ENCODE measurements at places on chromosomes 1 and 21. TPM values are rescaled to one million over a fixed set of nuclear protein-coding genes. Genes with fewer than 3 reads are reported as not detected.

DNA sequence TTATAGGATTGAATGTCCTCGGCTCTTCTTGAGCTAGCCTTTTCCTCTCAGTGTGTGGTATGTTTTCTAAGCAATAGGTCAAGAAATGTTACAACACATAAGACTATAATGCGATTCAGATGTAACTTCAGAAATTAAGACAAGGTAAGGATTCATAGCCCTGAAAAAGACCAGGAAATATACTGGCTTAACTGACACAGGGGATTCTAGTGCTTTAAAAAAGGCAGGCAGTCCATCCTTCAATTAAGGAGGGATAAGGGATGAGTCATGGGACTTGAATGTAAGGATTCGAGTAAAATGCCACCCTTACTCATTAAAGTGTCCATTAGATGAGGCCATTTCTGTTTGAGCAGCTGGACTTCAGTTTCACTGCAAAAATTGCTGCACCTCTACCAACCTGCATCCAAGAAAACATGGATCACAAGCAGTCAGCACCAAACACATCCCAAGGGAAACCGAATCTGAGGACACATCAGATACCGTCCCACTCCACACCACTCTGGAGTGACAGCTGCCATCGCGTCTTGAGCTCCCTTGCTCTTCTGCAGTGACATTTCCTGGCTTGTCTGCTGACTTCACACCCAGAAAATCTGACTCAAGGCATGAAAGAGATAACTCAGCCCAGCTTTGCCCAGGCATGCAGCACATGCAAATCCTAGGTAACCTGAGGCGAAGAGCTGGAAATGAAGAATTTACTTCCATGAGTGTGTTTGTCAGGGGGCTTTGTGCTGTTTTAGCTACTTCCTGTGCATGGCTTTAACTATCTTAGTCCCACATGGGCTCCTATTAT, 37.8 kb downstream of the NGF start:
- DNase-seq: no peak

The CD84 gene
- total RNA-seq: 0.63 TPM

GRCh38 chr1:157156058-157156541, 17.9 kb upstream of the ETV3 start:
- no peak for DNase-seq

DNA sequence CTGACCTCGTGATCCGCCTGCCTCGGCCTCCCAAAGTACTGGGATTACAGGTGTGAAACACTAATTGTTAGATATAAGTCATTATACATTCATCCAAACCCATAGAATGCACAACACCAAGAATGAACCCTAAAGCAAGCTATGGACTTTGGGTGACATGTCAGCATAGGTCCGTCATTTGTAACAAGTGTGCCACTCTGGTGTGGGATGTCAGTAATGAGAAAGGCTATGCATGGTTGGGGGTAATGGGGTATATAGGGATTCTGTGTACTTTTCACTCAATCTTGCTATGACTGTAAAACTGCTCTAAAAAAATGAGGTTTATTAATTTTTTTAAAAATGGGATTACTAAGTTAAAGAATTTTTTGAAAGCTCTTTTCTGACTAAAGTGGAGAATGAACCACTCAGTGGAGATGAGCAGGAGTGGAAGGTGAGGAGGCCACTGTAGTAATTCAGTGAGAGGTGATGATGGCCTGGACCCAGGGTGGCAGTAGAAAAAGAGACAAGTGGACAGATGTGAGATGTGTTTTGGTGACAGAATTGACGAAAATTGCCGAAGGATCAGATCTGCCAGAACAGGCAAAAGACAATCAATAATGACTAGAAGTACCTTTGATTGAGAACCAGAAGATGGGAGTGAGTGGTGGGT, 21.3 kb upstream of the S1PR1 start:
- no peak for DNase-seq

The PERM1 gene
- 0.20 TPM for total RNA-seq

GRCh38 chr1:15272782-15273127, 25.7 kb downstream of the FHAD1 start:
- no peak for DNase-seq

- DNase-seq: no peak
Observed at GRCh38 chr1:84735483-84735882, 45.2 kb upstream of the SSX2IP start.

- peak; percentile 47 for DNase-seq
Observed at GRCh38 chr21:39555911-39556590, 56.7 kb upstream of the B3GALT5 start.

DNA sequence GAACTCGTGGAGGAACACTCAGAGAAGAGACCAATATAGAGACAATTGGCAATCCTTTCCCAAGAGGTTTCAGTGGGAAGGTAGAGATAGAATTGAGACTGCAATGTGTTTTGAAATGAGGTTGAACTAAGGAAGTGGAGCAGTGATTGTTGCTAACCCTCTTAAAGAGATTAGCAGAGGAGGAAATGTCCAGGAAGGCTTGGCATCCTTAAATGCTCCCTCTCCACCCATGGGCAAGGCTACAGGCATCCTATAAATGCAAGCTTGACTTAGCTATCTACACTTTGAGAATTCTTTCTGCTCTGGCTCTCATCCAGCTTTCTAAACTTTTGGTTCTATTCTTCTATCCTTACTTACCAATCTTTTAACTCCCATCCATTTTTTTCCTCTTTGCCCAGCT, 30.3 kb upstream of the XPR1 start:
- DNase-seq: no peak

DNA sequence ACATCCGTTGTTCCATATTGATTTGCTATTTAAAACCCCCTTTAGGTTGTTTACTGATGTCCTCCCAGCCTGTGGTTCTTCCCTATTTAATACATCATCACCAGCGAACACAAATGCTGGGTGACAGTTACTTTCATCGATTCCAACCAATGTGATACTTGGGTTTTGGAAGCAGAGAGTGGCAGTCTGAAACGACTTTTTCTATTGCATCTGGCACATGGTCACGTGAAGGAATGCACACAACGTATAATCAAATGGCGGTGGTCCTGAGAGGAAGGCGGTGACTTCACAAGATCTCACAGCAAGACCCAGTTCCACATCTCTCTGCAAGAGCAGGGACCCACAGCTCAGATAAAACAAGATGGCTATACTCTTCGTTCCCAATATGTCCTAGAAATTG, 213.9 kb downstream of the DSCAM start:
- no peak for DNase-seq

- no peak for DNase-seq
Observed at GRCh38 chr1:25428475-25429166, 2.1 kb upstream of the MACO1 start.

- DNase-seq: no peak
Observed at GRCh38 chr21:43280949-43281633, 112.3 kb downstream of the CRYAA start.

The OXCT2 gene
- 1.5 TPM for total RNA-seq

The LCE3D gene
- total RNA-seq: not detected

DNA sequence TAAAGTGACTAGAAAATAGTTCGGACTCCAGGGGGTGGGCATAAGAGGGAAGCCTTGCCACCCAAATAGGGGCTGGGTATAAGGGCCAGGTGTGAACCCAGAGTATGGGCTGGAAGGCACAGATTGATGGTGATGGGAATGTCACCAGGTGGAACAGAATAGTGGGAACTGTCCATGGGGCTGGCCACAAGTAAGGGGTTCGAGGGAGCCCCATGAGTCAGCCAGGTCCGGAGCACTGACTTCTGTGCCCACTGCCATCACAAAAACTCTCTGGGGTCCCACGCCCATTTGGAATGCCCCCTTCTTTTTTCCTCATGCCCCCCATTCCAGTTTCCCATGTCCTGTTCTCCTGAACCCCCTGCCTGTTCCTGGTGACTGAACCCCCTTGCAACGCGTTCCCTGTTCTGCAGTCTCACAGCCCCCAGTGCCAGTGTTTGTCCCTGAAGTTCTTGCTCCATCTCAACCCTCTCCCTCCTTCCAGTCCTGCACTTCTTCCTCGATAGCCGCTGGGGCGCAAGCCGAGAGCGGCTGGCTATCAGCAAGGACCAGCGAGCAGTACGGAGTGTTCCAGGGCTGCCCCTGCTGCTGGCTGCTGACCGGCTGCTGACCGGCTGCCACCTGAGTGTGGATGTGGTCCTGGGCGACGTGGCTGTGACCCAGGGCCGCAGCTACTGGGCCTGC, 7.9 kb downstream of the TRIM46 start:
- DNase-seq: no peak

DNA sequence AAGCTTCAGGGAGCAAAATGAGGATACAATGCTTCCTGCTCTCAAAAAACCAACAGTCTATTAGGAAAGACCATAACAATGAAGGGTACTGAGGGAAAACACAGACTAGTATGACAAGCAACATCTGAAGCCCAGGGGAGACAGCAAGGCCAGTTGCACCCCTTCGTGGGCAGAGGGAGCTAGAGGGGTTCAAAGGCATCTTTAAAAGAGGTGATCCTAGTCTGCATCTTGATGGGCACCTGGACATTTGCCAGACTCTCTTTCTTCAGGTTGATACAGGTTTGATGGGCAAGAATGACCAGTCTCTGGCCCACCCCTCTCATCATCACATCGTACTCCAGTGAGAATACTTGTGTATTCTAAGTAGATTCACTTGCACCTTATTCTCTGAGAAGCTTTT, 177.7 kb downstream of the VAV3 start:
- no peak for DNase-seq

The LMX1A gene
- not detected for total RNA-seq

The MANEAL gene
- total RNA-seq: 23.2 TPM

DNA sequence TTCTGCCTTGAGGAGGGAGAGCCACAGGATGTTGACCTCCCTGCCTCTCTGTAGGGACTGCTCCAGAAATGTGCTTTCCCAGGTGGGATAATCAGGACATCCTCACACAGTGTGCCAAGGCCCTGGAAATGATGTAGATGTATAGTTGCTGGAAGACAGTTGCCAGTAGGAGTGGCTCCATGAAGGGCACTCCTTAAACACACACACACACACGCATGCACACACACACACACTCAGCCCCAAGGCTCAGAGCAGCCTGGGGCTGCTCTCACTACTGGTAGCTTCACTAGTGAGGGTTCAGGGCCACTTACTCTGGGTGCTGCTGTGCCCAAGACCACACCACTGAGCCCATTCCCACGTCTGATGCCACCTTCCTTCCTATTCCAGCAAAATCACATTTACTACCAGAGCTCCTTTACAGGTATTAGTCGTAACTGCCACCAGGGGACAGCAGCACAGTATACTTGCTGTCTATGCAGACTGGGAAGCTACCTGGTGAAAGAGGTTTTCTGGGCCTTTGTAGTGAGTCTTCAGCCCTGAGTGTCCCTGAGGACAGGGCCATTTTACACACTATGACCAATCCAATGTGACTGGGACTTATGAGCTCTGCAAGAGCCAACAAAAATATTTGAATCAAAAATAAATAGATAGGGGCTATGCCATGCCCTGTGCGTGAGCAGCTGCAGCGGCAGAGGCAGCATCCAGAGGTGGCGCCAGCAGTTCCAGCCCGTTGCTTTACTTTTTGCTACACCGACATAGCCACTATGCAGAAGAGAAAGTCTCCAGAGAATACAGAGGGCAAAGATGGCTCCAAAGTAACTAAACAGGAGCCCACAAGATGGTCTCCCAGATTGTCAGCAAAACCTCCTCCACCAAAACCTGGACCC, 15.0 kb downstream of the CRNN start:
- no peak for DNase-seq

GRCh38 chr1:234697015-234697414, 87.0 kb upstream of the IRF2BP2 start:
- no peak for DNase-seq

- DNase-seq: no peak
Observed at GRCh38 chr1:68228851-68229250, 3.5 kb downstream of the WLS start.

GRCh38 chr1:58396150-58396549, 150.4 kb downstream of the OMA1 start:
- no peak for DNase-seq

GRCh38 chr1:5552787-5553484, 439.3 kb downstream of the NPHP4 start:
- DNase-seq: no peak

GRCh38 chr1:43763497-43763973, 56.2 kb downstream of the ST3GAL3 start:
- DNase-seq: peak; percentile 72

DNA sequence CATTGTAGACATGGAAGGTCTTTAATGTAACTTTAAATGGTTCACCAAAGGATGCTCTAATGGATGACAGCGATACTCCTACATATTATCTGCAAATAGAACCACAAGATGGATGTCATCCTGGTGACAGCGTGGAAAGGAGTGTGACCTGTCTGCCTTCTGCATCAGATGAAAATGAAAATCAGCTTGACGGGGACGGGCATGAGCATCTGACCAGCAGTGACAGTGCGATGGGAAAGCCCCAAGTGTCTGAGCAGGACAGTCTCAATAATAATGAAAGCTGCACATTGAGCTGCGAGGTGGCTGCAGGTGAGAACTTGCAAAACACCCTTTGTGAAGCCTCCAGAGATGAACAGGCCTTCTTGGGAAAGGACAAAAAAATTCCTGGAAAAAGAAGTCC, 25.2 kb downstream of the CNST start:
- DNase-seq: no peak

GRCh38 chr1:233549917-233550316, 64.0 kb upstream of the KCNK1 start:
- DNase-seq: no peak

GRCh38 chr1:101567582-101568189, 330.9 kb downstream of the S1PR1 start:
- DNase-seq: no peak

DNA sequence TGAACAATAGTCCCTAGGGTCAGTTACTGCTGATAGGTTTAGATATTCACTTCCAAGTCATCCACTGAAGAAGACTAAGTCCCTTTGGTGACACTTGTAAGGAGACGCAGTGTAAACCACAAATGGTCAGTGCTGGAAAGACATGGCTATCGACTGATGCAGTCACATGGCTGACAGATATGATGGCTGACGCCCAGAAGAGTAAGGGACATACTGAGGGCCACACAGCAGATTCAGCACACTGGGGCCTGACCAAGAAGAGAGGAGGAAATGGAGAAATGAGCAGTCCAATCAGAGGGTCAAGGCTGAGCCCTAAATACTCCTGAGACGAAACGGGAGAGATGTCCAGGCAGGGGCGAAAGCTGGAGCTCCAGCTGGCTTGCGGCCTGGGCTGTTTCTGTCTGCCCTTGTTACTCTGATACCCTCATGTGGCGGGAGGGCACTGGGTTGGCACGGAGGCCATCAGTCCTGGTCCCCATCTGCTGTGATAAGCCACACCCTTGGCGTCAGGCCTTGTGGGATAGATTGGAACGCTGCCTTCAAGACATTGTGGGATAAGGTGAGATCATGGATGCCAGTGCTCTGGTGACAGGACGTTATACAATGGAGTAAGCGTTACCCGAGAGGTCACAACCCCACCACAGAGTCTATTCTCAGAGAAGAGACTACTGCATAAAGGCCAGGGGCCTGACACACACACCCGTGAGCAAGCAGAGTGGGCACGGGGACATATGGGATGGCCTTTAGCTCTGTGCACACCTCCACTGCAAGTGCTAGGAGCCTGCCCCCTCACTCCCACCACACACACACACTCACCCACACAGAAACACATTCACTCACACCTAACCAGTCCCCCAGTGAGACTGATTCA, 158.4 kb downstream of the TRABD2B start:
- no peak for DNase-seq

All from dorsolateral prefrontal cortex (tissue), 122 donors.